ENCODE measurements at places on chromosomes 7 and 10.
A peak's percentile ranks its signal among the peaks of the same experiment; 100 is the strongest.

DNA sequence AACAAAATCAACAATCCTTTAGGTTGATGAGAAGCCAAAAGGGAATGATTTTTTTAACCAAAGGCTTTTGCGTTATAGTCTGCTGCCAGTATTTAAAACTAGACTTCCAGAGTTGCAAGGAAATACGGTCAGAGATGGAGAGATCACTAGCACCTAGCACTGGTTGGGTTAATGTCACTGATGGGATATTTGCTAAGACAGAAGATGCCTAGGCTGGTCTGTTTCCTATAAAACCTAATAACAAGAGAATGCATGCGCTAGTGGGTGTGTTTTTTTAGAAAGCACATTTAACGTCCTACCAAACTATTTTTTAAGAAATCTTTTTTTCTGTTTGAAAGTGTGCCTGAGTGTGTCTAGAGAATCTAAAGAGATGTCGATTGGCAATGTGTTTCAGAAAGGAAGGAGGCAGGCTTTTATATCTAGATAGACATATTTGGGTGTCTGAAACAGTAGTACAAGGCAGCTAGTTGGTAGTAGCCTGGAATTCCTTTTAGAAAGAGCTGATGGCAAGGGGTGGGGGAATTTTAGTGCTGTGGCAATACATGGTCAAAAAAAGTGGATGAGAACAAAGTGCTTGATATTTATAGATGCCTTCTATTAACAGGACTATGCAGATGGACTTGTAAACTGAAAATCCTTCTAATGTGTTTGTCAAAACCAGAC lies 863 bp downstream of the CALD1 start:
- DNase-seq: no peak

- DNase-seq: no peak
Observed at GRCh38 chr10:120076996-120077706, 184.6 kb downstream of the SEC23IP start.

- no peak for DNase-seq
Observed at GRCh38 chr10:21261842-21262294, 263.6 kb downstream of the SKIDA1 start.

DNA sequence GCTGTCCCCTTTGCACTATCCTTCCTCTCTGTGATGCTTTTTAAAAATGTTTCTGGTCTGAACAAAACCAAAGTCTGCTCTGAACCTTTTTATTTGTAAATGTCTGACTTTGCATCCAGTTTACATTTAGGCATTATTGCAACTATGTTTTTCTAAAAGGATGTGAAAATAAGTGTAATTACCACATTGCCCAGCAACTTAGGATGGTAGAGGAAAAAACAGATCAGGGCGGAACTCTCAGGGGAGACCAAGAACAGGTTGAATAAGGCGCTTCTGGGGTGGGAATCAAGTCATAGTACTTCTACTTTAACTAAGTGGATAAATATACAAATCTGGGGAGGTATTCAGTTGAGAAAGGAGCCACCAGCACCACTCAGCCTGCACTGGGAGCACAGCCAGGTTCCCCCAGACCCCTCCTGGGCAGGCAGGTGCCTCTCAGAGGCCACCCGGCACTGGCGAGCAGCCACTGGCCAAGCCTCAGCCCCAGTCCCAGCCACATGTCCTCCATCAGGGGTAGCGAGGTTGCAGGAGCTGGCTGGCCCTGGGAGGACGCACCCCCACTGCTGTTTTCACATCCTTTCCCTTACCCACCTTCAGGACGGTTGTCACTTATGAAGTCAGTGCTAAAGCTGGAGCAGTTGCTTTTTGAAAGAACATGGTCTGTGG lies 11.4 kb upstream of the CSGALNACT2 start:
- no peak for DNase-seq

- no peak for DNase-seq
Observed at GRCh38 chr10:93417266-93417665, 64.9 kb downstream of the MYOF start.

- peak; percentile 28 for DNase-seq
Observed at GRCh38 chr10:68224810-68225209, 7.1 kb downstream of the ATOH7 start.

- no peak for DNase-seq
Observed at GRCh38 chr7:98556288-98556687, 60.8 kb upstream of the NPTX2 start.

DNA sequence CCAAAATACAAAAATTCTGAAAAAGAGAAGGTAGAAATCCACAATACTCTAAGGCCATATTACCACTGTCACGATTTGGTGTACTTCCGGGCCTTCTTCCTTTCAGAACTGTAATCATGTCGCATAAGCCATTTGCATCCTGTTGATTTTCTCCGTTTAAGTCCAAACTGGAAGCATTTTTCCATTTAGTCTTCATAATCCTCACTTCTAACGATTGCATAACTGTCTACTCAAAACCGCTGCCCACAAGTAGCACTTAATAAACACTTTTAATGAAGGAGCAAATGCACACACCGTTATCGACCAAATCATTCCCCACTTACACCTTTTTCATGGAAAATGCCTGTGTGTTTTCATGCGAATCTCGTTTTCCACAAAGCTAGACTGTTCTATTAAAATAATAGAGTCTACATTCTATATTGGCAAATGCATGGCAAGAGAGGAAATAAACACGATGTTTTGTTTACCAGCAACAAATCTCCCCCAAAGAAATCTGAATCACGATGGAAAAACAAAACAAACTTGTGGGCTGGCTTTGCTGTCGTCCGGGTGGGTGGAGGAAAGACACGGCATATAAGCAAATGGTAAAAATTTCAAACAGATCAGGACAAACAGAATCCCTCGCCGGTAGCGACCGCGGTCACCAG lies 1.0 kb downstream of the ATE1 start:
- DNase-seq: peak; percentile 22

DNA sequence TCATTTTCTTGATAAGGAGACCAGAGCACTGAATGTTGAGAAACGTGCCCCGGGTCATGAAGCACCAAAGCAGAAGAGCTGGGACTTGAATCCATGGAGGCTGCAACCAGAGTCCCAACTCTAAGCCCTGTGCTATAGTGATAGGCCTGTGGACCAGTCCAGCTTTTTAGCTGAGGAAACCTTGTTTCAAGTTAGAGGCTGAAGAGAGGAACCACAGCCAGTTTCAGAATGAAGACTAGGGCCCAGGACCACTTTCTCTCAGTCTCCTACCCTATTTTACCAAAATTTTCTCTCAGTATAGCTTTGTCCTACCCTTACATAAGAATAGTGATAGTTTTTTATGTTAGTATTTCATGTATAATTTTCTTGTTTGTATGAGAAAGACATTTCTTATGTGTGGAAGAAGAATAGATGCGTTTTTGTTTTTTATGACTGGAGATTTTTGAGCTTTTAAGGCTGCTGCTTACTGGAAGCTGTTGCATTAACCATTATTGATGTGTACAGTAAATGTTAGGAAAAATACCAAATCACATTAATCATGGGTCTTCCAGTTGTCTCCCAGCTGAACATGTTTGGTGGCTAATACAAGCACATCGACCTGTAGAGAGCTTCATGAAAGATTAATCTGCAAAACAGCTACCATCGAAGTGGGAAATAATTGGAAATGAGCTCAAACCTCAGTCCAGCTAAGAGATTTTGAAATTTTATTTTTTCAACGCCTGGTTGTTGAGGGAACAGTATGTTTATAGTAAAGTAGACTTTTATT lies 45.0 kb upstream of the CSTF2T start:
- no peak for DNase-seq

GRCh38 chr7:31119249-31119648 lies 67.1 kb downstream of the ADCYAP1R1 start:
- DNase-seq: no peak

Data from M059J (cell line).